ENCODE measurements at places on chromosomes 5 and 9. TPM values are rescaled to one million over a fixed set of nuclear protein-coding genes. Genes with fewer than 3 reads are reported as not detected.

DNA sequence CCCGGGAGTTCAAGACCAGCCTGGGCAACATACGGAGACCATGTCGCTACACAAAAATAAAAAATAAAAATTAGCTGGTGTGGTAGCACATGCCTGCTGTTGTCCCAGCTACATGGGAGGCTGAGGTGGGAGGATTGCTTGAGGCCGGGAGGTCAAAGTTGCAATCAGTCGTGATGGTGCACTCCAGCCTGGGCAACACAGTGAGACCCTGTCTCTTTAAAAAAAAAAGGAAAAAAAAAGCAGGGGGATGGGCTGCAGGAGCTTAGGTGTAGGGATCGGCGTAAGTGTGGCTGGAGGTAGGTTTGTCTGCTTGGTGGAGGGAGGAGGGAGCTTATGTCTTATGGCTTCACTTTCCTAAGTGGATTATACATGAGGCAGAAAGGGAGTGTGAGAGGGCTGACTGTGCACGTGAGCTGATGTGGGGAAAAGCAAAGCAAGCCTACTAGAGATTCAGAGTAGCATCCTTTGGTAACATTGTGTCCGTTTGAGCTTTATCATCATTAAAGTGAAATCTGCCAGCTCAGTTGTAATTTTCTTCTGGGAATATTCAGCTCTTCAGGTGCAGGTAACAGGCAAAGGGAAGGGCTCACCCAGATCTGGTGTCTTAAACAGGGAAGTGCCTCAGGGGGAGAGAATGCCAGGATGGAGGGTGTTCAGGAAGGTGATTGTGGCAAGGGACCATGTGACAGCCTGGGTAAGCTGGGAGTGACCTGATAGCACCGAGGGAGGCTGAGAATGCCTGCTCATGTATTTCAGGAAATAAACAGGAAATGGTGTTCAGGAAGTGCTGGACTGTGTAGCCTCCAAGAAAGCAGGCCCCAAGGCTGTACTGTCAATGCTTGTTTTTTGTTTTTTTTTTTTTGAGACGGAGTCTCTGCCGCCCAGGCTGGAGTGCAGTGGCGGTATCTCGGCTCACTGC lies 17.6 kb upstream of the SETX start:
- peak; percentile 44 for DNase-seq

Gene LCN1
- not detected for polyA plus RNA-seq

DNA sequence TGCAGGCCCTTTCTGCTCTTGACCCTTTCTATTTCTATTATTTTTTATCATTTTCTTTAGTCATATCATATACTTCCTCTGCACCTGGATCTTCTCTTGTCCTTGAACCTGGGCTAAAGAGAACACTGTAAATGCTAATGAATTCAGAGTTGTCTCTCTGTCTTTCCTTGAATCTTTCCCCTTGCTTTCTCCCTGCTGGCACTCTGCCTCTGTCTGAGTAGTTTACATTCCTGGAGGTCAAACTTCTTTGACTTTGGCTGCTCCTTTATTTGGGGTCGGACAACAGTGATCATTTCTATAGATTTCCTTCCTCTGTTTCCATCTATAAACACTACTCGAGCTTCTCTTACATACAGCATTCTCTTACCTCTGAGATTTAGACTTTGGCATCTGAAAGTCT lies 47.1 kb downstream of the IZUMO3 start:
- DNase-seq, result no peak

GRCh38 chr5:180085837-180086236 lies 14.3 kb upstream of the RNF130 start:
- no peak for DNase-seq

Gene MARVELD2
- polyA plus RNA-seq, result 0.25 TPM

Gene ZNF366
- 4.0 TPM for polyA plus RNA-seq
